ENCODE measurements at places on chromosomes 5 and 9. TPM values are rescaled to one million over a fixed set of nuclear protein-coding genes. Genes with fewer than 3 reads are reported as not detected.

FBN2 gene
- 0.08 TPM for total RNA-seq

DNA sequence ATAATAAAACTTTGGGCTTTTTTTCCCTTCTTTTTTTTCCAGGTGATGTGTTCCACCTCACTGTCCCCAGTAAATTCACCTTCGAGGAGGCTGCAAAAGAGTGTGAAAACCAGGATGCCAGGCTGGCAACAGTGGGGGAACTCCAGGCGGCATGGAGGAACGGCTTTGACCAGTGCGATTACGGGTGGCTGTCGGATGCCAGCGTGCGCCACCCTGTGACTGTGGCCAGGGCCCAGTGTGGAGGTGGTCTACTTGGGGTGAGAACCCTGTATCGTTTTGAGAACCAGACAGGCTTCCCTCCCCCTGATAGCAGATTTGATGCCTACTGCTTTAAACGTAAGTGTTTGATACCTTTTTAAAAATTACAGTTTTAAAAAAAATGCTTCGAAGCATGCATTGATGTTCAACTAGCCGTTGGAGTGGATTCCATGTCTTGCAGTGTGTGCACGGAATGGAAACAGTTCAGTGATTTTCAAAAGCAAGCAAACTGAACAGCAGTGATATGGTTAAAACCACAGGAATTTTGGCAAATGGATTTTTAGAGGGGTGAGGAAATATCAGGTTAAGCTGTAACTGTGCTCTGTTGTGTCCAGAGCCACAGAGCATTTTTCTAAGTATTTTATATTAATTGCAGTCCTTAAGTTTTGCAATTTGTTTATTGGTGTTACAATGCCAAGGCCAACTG, 40.7 kb downstream of the VCAN start:
- DNase-seq: no peak

SVEP1 gene
- total RNA-seq: 2.9 TPM

GRCh38 chr5:45508135-45508534, 188.0 kb downstream of the HCN1 start:
- DNase-seq: no peak

DNA sequence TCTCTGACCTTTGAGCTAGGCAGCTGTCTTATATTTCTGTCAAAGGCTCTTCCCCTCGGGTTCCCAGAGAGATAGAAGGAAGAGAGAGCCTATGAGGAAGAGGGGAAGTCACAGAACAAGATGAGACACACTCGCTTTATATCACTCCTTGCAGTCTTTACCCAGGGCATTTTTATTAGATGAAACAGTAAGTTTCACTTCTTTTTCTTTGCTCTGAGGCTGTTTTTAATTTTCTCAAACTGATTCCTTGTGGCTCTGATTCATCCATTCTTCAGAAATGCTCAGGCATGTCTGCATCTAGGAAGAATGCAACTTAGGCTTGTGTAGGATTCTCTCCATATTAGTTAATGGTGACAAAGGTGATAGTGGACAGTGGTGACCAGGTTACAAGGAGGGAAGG, 132.9 kb upstream of the CHD1 start:
- DNase-seq: no peak

DNA sequence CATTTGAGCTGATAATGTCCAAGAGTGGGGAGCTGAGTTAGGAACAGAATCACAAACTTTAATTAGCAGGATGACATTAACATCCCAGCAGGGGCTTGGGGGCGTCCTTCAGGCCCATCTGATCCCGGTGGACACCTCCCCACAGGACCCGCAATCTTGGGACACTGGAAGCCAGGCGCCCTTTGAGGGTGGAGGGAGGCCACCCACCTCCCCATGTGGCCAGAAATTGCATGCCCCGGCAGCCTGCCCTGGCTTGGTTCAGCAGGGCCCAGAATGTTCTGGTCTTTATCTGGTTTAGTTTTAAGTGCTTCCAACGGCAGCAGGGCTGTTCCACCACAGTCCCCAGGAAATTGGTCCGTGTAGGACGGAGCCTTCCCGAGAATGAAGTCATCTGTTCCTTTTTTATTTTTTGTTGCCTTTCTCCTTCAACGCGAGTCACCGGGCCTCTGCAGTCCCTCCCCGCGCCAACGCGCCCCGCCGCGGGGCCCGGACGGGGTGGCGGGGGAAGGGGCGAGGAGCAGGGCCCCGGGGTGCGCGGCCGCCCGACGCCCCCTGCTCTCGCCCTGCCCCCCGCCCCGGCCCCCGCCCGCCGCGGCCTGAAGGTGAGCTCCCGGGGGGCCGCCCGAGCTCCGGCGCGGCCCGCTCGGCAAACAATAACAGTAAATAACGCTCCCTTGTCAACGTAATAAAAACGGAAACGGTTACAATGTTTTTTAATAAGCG, 207.9 kb downstream of the C9orf50 start:
- DNase-seq: peak; percentile 58

SV2C gene
- total RNA-seq: not detected

NR2F1-AS1 gene
- 6.0 TPM for total RNA-seq
